ENCODE measurements at places on chromosomes 3 and 15. TPM values are rescaled to one million over a fixed set of nuclear protein-coding genes. Genes with fewer than 3 reads are reported as not detected.

Gene PRKCI
- total RNA-seq: 68.3 TPM

Gene AQP9
- 6.9 TPM for total RNA-seq

Gene ABI3BP
- 41.1 TPM for total RNA-seq

Gene LNP1
- 3.3 TPM for total RNA-seq

Gene CCR9
- not detected for total RNA-seq

Gene TNFSF10
- total RNA-seq: 37.0 TPM

Gene CLRN1
- total RNA-seq: not detected

Gene EFCC1
- total RNA-seq: 3.9 TPM

Gene SI
- total RNA-seq: not detected

Gene ZIC1
- 6.1 TPM for total RNA-seq

Gene C3orf49
- not detected for total RNA-seq

Gene GPR160
- total RNA-seq: 4.2 TPM

Gene ALDH1L1
- 88.3 TPM for total RNA-seq

Gene LMAN1L
- total RNA-seq: not detected

Gene P3H2
- 10.2 TPM for total RNA-seq

Gene PLA2G4E
- total RNA-seq: not detected

Gene SRGAP3
- 19.0 TPM for total RNA-seq

Gene KIF7
- 14.4 TPM for total RNA-seq

Gene ARPP21
- 0.16 TPM for total RNA-seq

Gene MST1R
- 0.16 TPM for total RNA-seq

Gene PGBD4
- total RNA-seq: 1.6 TPM

Gene KIF15
- total RNA-seq: 0.66 TPM

Gene NANOGP8
- 1.1 TPM for total RNA-seq

Gene LRRIQ4
- not detected for total RNA-seq

Gene ACTR8
- total RNA-seq: 29.0 TPM

Gene CKMT1A
- 2.0 TPM for total RNA-seq

Gene ST6GAL1
- total RNA-seq: 28.5 TPM

Gene B3GNT5
- 12.1 TPM for total RNA-seq

Gene CHRD
- 20.3 TPM for total RNA-seq

Gene EPHB3
- total RNA-seq: 0.32 TPM

Gene BLM
- 0.33 TPM for total RNA-seq

Gene LYZL4
- total RNA-seq: not detected

Gene CHRNA7
- total RNA-seq: not detected

Gene TMIE
- total RNA-seq: not detected

Gene MESP2
- not detected for total RNA-seq

Gene ZNF80
- total RNA-seq: 0.16 TPM

Gene REC114
- total RNA-seq: not detected

Gene TF
- 22.9 TPM for total RNA-seq

Gene COPG1
- total RNA-seq: 102 TPM

Gene SERINC4
- not detected for total RNA-seq
